ENCODE measurements at places on chromosomes 1 and 21.

DNA sequence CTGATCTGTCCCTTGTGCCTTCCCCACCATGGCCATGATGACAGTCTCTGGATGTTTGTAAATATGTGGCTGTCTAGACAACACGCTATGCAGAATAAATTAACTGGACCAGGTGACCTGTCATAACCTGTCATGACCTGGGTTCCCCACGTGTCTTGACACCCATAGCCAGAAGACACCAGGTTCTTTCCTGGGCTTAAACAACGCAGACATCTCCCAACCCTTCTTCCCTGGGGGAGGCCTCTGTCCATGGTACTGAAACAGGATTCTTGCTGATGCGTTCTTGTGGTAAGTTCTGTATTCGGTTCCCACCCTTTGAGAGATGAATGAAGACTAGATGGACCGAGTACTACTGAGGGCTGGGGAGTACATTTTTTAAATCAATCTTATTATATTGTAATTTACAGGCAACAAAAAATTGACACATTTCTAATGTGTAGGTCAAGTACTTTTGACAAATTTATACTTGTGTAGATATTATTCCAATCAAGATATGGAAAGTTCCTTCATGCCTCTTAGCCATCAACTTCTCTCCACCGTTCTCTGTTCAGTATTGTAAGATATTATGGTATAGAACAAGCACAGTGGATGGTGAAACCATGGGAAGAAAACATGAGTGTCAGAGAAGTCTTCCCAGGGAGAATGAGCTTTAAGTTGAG lies 738.8 kb downstream of the PTPRU start:
- peak; percentile 23 for DNase-seq

GRCh38 chr1:243734308-243734695 lies 115.7 kb downstream of the AKT3 start:
- no peak for DNase-seq

DNA sequence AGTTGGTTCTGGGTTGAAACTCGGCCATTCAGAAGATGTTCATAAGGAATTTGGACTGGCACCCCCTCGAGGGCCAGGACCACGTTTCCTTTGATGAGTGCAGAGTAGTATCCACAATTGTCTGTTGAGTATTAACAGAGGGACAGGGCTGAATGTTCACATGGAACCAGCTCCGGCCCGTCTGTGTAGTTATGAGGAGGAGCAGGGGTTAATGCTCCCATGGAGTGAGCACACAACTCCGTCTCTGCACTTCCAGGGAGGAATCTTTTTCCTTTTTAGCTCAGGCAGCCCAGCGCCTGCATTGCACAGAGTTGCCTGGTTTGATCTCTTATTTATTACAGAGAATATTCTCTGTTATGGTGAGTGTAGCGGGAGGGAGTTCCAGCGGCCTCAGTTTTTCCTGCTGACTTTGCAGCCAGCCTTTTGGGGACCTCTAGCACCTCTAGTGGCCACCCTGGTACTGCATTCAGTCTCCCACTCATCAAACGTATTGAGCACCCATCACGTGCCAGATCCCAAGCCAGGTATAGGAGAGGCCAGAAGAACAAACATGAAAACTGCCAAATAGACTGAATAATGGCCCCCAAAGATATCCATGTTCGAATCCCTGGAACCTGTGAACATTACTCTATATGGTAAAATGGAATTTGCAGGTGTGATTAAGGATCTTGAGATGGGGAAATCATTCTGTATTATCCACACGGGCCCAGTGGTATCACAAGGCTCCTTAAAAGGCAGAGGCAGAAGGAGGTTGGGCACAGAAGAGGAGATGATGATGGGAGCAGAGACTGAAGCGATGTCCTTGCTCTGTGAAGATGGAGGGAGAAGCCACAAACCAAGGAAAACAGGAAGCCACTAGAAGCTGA lies 167.7 kb upstream of the CSF3R start:
- peak; percentile 54 for DNase-seq

GRCh38 chr1:218345673-218346390 lies 696 bp downstream of the TGFB2 start:
- DNase-seq: no peak

GRCh38 chr1:47574451-47575165 lies 136.8 kb downstream of the FOXD2 start:
- no peak for DNase-seq

DNA sequence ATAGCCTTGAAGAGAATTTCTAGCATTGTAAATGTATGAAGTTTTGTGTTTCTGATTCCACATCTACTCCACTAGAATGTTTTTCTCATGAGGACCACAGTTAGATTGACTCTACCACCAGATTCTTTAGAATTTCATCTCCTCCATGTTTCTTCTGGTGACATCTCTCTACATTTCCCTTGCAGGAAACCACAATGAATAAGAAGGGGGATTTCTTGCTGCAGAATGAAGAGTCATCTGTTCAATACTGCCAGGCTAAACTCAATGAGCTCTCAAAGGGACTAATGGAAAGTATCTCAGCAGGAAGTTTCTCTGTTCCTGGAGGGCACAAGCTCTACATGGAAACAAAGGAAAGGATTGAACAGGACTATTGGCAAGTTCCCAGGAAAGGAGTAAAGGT lies 18.6 kb downstream of the GBP6 start:
- no peak for DNase-seq

DNA sequence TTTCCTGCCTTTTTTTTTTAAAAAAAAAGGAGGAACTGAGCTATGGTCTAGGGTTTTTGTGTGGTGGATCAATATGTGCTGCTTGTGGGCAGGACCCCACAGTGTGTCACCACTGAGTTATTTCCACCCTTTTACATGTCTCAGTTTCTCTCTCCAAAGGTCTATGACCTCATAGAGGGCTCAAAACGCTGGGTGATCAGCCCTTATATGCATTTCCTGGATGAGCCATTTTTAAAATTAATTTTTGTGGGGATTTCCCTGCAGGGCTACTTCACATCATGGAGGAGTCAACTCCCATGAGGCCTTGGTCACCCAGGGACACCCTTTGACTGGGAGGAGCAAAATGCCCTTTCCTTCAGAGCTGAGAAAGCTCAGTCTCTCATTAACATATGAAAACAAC lies 20.7 kb upstream of the HAO2 start:
- peak; percentile 7 for DNase-seq

GRCh38 chr1:227317011-227317451 lies 1.3 kb downstream of the CDC42BPA start:
- DNase-seq: peak; percentile 80

GRCh38 chr1:151510020-151510405 lies 1.2 kb upstream of the CGN start:
- no peak for DNase-seq
